ENCODE measurements at places on chromosomes 2 and 18.

DNA sequence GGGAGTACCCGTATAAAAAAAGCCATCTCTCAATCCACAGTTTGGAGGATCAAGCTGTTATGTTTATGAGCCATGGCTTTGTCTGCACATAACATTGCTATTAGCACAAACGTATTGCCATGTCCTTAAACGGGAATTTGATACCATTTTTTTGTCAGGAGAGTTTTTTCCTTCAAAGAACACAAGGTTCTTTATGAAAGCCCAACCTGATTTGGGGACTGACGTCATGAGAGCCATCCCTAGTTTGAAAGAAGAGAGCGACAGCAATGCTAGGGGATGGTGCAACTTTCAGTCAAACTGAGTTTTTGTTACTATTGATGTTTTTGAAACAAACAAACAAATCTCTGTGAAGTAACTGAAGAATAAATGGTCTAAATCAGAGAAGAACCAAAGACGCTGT lies 376.6 kb downstream of the EIPR1 start:
- DNase-seq, result no peak

GRCh38 chr18:23784832-23785245 lies 95.6 kb downstream of the LAMA3 start:
- peak; percentile 89 for DNase-seq

GRCh38 chr18:61972389-61973264 lies 79.8 kb upstream of the RNF152 start:
- no peak for DNase-seq

DNA sequence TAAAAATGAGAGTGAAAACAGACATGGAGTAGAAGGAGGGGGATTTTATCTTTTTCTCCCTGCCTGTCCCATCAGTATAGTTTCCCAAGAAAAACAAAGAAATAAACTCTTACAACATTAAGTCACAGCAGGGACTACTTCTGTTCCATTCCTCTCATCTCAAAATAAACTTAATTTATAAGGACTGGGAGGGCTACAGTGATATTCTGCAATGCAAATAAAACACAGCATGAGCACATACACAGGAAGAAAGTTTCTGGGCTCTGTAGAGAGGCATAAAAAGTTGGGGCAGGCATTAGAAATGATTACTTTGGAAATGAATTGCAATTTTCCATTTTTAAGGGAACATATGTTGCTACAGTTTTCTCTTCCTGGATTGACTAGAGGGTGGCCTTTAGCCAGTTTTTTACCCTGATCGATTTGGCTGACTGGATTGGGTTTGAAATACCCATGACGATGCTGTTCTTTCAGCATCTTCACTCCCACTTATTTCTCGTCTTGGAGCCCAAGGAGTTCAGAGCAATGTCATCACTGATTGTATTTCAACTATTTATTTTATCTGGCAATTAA lies 157.1 kb downstream of the ACTR3 start:
- no peak for DNase-seq

DNA sequence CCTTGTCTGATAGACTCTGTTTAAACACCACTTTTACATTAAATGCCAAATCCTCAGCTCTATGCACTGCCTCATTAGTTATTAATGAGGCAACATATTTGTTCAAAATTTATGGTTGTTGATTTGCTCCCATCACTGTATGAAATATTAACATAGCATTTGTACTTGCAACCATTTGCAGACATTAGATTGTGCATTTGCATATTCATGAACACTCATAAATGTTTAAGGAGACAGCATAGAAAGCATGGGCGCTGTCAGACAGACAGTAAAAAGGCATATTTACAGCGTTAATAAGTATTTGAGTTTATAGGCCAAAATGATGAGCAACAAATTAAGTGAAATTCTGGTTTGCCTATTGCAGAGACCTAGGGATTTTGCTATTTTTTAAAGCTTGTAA lies 502.3 kb downstream of the TXNL1 start:
- no peak for DNase-seq

GRCh38 chr2:14303366-14304115 lies 329.0 kb upstream of the LRATD1 start:
- DNase-seq, result no peak

- no peak for DNase-seq
Observed at GRCh38 chr2:34808426-34808825, 1209.3 kb upstream of the FAM98A start.

- no peak for DNase-seq
Observed at GRCh38 chr18:46810481-46811000, 53.7 kb upstream of the ST8SIA5 start.

GRCh38 chr18:10234912-10235660 lies 219.3 kb upstream of the APCDD1 start:
- DNase-seq, result peak; percentile 57

- no peak for DNase-seq
Observed at GRCh38 chr2:145753041-145753608, 1233.2 kb upstream of the ZEB2 start.

DNA sequence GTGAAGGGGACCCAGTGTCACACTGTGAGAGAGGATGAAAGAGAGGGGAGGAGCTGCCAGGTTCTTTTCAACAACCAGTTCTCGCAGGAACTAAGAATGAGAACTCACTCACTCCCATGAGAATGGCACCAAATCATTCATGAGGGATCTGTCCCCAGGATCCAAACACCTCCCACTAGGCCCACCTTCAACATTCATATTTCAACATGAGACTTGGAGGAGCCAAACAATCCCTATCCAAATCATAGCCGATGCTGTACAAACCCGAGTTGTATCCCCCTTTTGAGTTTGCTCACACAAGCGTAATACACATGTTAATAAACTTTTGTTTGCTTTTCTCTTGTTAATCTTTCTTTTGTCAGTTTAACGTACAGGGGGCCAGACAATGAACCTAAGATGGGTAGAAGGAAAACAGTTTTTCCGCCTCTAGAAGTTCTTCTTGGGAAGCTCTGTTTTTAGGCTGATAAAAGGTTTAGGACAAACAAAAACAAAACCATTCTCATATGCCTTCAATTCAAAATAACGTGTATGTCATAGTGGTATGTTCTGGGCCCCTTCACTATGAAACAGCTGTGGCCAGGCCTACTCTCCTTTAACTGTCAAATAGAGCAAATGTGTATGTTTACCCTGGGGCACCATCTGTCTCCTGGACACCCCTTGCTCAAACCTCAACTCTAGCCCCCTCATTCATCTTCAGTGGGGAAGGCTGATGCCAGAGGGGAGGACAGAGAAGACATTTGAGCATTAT lies 9.1 kb upstream of the TMEM37 start:
- no peak for DNase-seq

DNA sequence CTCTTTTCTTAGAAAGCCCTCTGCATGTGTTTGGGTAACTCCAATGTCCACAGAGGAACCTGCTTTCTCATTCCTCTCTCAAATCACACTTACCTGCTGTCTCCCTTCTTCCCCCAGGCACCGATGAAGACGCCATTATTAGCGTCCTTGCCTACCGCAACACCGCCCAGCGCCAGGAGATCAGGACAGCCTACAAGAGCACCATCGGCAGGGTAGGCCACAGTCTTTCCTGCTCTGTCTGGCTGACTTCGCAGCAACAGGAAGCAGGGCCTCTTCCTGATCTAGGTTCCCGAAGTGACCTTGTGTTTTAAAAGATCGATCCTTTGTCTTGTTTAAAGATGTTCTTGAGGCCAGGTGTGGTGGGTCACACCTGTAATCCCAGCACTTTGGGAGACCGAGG lies 25.0 kb upstream of the GMCL1 start:
- no peak for DNase-seq

Data from astrocyte (in vitro differentiated cells and primary cell).